ENCODE measurements at places on chromosomes 7 and 10. TPM values are rescaled to one million over a fixed set of nuclear protein-coding genes. Genes with fewer than 3 reads are reported as not detected.

Gene MET
- 2.9 TPM for total RNA-seq

Gene UPK3B
- not detected for total RNA-seq

Gene ZNF775
- total RNA-seq = 10.2 TPM

Gene KAZALD1
- total RNA-seq = 0.41 TPM

Gene NPS
- not detected for total RNA-seq

Gene TRDMT1
- total RNA-seq = 28.1 TPM

Measured in frontal cortex (tissue), 4 donors.